ENCODE measurements at places on chromosomes 12 and 14.

DNA sequence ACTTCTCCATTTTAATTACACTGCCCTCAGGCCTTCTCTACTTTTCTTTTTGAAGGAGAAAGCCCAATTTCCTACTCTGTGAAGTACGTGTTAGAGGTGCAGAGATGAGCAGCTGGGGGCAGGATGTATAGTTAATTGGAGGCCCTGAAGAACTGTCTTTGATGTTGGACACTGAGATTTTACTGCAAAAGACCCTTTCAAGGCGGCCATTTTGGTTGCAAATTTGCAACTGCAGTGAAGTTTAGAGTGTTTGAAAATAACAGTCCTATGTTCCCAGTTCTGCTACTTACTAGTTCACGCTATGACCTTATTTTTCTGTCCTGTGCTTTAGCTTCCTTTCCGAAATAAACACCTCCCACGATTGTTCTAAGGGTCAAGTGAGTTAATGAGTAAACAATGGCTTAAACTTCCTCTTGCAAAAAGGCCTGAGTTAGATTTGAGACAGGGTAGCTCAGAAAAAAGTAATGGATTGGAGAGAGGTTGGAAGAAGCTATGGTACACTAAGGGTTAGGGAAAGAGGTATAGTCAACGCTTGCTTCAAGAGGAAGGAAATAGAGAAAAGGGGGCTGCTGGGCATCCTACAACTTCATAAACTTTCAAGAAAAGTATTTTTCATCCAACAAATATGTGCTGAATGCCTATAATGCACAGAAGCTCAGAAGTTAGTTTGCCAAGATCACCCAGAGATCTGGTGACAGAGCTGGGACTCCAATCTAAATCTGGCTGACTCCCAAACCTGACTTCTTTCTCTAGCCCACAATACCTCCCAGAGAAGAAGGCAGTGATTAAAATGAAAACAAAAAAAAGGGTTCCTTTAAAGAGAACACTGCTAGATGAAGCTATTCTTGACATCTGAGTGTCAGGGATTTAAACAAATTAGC, 26.4 kb upstream of the DICER1 start:
- DNase-seq: no peak

- no peak for DNase-seq
Observed at GRCh38 chr14:90381999-90382451, 14.8 kb upstream of the CALM1 start.

DNA sequence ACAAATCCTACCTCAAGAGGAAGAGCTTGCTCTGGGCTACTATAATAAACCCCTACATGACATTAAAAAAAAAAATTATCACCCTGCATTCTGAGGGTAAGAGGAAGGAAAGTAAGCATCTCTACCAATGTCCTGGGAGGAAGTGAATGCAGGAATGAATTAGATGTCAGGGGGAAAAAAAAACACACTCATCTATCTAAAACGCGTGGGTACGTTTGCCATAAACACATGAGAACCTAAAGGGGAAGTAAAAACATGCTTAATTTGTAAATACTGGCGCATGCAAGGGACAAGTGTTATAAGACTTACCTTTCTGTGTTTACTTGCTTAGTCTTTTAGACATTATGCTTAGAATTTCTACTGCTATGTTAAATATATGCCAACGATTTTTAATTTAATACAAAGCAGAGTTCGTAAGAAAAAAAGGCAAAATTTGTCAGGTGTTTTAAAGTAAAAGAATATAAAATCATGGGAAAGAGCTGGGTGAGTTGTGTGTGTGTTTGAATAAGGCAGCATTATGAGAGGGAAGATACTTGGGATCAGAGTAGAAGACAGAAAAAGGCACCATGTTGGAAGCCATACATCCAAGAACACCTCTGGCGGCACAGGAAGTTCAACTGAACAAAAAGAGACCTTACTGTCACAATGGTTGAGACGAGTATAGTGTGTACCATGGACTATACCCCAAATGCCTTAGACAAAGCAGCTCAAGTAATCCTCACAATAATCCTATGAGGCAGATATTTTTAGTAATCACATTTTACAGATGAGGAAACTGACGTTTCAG, 1.5 kb downstream of the TMED8 start:
- no peak for DNase-seq

- no peak for DNase-seq
Observed at GRCh38 chr12:101010896-101011295, 199.1 kb downstream of the SLC5A8 start.

DNA sequence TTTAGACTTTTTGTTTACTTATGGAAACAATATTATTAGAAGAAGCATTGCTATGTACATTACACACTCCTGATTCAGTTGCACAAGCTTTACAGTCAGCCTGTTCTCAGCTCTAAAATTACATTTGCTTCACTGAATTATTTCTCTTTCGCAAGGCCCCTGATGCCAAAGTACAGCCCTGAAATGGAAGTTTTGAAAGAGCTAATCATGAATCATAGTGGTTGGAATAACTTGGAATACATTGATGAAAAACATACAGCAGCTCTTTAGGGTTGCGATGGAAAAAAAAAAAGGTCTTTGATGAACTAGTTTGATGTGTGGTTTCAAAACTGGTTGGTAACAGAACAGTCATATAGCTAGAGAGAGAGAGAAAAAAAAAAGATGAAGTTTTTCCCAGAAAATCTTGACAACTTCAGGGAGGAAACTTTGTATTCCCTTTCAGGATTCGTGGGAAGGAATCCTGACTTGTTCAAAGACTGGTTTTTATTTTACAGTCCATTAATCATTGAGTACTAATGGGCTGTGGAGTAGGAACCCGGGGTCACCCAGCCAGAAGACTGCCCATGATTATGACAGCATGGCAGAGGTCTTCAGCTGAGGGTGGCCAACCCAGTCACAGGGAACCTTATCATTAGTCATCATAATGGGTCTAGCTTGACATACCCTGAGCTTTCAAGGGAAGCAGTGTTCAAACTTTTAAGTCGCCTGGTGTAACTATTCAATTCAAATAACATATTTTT, 460.1 kb downstream of the NAV3 start:
- DNase-seq: no peak

- DNase-seq: no peak
Observed at GRCh38 chr12:5165296-5165970, 121.8 kb downstream of the KCNA5 start.

DNA sequence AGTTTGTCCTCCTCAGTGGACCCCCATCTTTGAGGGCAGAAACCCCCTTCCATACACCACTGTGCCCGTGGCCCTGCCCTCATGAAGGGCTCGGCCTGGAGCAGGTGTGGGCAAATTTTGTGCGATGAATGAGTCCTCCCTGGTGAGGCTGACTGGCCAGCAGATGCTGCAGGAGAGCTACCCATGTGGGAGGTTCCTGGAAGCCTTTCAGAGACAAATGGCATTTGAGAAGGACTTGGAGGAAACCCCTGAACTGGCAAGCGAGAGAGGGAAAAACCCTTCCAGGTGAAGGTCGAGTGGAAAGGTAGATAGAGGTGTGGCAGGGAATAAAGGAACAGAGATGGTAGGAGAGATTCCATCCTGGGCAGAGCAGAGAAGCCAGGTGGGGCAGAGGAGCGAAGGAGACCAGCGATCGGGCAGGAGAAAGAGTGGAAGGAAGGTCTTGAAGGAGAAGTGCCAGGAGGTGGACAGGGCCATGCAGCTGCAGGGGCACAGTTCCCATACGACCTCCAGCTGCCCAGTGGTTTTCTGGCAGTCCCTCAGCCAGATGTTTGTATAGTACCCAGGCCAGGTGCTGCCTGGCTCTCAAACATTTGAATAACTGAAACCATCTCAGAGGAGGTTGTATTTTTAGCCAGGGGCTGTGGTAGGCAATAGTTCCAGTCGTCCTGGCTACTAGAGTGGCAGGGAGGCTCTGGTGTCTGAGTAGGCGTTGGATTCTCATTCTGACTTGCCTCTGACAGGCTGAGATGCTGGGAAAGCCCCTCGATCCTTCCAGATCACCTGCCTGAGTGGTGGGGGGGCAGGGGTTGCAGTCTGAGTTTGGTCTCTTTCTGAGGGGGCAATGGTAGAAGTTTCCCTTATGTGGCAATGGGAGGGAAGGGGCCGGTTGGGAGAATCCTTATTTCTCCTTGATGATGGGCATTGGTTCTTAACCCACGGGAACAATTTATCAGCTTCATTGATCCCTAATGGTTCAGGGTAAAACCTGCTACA, 40.1 kb downstream of the FBXL14 start:
- no peak for DNase-seq

DNA sequence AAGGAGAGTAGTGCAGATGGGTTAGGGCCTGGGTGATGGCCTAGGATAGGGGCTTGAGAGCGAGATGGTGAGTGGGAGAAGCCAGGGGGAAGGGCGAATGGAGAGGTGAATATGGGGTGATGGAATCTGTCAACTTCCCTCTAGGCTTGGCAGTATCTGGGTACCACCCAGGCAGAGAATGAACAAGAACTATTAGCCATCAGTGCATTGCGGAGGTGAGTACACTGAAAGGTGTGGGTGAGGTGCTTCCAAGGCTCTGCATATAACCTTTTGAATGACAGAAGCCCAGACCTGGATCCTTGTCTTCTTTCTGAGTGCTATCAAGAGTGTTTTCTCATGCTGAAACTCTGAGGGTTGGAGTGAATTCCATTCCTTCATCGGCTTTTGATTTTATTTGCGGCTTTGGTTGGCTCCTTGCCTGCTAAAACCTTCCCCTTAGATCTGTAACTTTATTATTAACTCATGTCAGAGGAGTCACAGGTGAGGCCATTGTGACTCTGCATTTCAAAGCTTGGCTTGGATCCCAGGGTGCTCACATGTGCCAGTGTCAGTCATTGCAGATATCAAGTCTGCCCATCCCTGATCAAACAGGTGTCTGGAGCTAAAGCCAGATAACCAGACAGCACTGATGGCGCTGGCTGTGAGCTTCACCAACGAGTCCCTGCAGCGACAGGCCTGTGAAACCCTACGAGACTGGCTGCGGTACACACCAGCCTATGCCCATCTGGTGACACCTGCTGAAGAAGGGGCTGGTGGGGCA, 18.6 kb downstream of the PEX5 start:
- DNase-seq: no peak

- no peak for DNase-seq
Observed at GRCh38 chr14:37641117-37641516, 45.7 kb downstream of the TTC6 start.

GRCh38 chr12:109562871-109563270, 10.4 kb downstream of the MMAB start:
- DNase-seq: no peak

GRCh38 chr12:76927170-76927784, 48.5 kb upstream of the CSRP2 start:
- peak; percentile 3 for DNase-seq

GRCh38 chr12:18905134-18905533, 167.2 kb downstream of the CAPZA3 start:
- no peak for DNase-seq

DNA sequence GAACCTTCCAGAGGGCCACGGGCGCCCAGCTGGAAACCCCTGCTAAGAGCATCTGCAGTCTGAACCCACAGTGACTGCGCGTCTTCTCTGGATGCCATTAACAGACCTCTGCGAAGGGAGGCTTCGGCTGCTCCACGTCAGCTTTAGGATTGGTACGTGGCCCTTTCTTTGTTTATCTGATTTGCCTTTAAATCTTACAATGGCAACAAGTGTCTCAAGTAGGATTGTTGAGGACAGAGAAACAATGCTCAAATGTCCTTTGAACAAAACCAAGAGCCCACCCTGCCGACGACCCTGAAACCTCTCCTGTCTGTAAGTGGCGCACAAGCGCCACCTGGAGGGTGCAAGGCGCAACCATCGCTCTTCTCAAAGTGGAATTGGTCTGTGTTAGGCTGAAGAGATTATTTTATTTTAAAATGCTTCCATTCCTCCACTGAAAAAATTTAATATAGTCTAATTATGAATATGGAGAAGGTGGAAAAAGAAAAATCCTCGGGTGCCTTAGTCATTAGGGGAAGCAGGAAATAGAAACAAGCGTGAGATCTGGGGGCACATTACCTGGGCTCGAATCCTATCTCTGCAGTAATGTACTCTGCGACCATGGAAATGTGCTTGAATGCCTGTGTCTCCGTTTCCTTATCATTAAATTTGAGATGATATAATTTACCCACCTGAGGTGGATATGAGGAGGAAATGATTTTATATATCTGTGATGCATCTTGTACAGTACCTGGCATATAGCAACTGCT, 82.6 kb upstream of the PTPRB start:
- no peak for DNase-seq

GRCh38 chr14:95695913-95696312, 9.7 kb downstream of the TCL1B start:
- no peak for DNase-seq

DNA sequence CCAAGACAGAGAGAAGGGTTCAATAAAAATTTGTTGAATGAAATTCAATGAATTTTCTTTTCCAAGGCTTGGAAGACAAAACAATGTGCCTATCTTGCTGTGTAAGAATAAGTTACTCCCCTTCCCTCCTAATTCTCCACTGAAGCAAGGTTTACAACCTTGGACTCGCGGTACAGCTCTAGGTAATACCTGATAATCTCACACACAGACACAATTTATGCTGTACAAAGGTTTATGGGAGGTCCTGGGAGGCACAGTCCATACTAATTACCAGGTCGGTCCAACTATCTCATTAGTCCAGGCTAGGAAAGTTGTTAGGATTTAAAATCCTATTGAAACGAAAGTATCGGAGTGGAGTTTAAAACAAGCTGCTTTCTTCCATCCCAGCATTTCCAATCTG, 42.6 kb downstream of the NELL2 start:
- DNase-seq: no peak

DNA sequence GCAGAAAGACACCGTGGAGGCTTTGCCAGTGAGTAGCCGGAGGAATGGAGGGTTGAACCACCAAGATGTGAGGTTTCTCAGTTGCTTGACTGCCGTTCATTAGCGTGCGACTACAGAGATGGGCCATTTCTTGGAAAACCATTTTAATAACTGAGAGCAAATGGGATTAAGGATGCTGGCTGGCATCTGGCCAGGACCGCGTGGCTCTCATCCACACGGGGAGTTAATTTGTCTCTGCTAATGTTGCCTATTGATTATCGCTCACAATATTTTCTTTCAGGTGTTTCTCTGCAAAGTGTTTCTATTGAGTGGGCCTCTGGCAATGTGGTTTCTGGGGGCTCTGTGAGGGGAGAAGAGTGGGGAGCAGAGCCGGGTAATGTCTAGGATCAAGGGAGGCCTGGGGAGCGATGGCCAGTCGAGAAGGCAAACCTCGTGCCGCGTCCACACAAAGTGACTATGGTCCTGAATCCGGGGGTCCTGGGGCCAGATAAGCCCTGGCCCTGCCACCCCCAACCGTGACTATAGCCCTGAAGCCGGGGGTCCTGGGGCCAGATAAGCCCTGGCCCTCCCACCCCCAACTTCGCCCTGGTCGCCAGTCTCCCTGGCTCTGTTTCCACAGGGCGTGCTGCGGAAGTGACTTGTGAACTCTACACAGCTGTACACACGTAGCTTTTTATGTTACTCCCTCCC, 110.6 kb downstream of the PRMT8 start:
- DNase-seq: no peak

DNA sequence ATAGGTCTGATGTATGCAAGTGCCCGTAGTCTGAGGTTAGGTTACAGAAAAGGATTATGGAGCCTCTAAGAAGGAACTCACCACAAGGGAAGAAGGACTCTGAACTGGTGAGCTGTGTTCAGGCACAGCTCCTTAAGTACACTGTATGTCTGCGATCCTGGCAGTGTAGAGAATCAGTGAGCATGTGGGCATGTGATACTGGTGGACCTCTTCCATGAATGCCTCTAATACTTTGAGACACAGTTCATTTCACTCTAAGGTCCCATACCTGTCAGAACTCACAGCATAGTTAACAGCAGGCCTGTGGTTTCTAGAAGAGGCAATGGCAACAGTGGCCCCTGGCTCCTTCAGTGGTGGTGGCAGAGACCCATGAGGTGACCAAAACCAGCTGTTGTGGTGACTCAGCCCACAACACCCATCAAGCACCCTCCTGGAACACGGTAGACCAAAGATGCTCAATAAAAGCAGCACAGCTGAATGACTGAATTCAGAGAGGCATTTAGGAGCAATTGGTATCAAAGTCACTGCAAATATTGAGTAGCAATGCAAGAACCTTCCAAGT, 6.9 kb upstream of the OR6J1 start:
- no peak for DNase-seq

All from activated CD4-positive, alpha-beta T cell treated with anti-CD3 and anti-CD28 coated beads, Interleukin-2, amount 50 U/mL, for 24 hours (primary cell).